Left lung (tissue), 14 donors: ENCODE measurements at places on chromosomes 6 and 20. TPM values are rescaled to one million over a fixed set of nuclear protein-coding genes. Genes with fewer than 3 reads are reported as not detected.
A peak's percentile ranks its signal among the peaks of the same experiment; 100 is the strongest.

The LGSN gene
- 0.27 TPM for polyA plus RNA-seq

The SIRPD gene
- polyA plus RNA-seq, result not detected

The PDYN gene
- polyA plus RNA-seq, result not detected

The GLP1R gene
- 0.80 TPM for polyA plus RNA-seq

DNA sequence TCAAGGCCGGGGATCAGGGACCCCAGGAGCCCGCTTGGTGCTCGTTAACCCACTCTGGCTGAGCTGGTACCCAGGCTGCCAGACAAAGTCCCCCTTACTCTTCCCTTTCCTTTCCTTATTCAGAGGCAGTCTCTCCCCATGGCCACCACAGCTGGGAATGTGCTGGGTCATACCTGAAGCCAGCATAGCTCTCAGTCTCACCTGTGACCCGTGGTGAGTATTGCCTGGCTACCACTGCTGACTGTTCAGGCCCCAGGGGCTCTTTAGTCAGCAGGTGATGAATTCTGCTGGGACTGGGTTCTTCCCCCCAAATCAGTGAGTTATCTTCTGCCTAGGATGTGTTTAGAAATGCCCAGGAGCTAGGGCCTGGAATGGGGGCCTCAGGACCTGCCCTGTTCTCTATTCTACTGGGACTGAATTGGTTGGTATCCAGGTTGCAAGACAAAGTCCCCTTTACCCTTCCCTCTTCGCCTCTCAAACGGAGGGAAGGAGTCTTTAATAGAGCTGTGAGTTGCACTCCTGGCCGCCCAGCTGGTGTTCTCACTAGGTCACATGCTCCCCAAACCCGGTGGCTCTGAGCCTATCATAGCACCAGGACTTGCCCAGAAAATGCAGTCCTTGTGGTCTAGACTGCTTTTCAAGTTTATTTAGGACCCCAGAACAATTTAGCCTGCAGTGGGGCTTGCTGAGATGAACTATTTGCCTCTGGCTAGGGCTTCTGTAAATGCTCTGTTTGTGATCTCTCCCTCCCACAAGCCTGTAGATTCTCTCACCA lies 64.6 kb downstream of the MYO6 start:
- DNase-seq, result peak; percentile 33

- DNase-seq, result no peak
Measured at GRCh38 chr6:122567034-122567433, 43.2 kb upstream of the PKIB start.

GRCh38 chr6:15153191-15153590 lies 92.7 kb upstream of the JARID2 start:
- DNase-seq, result no peak
